ENCODE measurements at places on chromosomes 1 and 21. TPM values are rescaled to one million over a fixed set of nuclear protein-coding genes. Genes with fewer than 3 reads are reported as not detected.

The S100A7A gene
- not detected for total RNA-seq

The BROX gene
- total RNA-seq, result 68.3 TPM

The MAP3K21 gene
- total RNA-seq, result 2.8 TPM

The TSSK3 gene
- total RNA-seq, result 3.5 TPM

The LAMC2 gene
- not detected for total RNA-seq

The CD1E gene
- not detected for total RNA-seq

The CD84 gene
- 97.5 TPM for total RNA-seq

The RNU5D-1 gene
- total RNA-seq, result not detected

The UBE2U gene
- total RNA-seq, result not detected

The SGIP1 gene
- total RNA-seq, result not detected

The ABCA4 gene
- total RNA-seq, result not detected

The FHAD1 gene
- total RNA-seq, result not detected

The FMO4 gene
- total RNA-seq, result 3.6 TPM

The LEMD1 gene
- not detected for total RNA-seq

The PALMD gene
- not detected for total RNA-seq

The GDAP2 gene
- total RNA-seq, result 28.1 TPM

The IFI44L gene
- 4.5 TPM for total RNA-seq

The TMEM240 gene
- 2.8 TPM for total RNA-seq

The LRRC7 gene
- total RNA-seq, result not detected

The TTF2 gene
- 26.4 TPM for total RNA-seq

The CRP gene
- not detected for total RNA-seq

The CHI3L1 gene
- total RNA-seq, result 5.2 TPM

The NPHS2 gene
- not detected for total RNA-seq

The ZNF593 gene
- total RNA-seq, result 12.4 TPM

The LRRC38 gene
- not detected for total RNA-seq

The ZBTB7B gene
- total RNA-seq, result 92.7 TPM

The HDGF gene
- 97.0 TPM for total RNA-seq

The APH1A gene
- total RNA-seq, result 118 TPM

The OR10J1 gene
- not detected for total RNA-seq

The IL24 gene
- total RNA-seq, result not detected

The TP73 gene
- not detected for total RNA-seq

The ZNF326 gene
- 20.6 TPM for total RNA-seq

The PADI1 gene
- not detected for total RNA-seq

The LCE3E gene
- total RNA-seq, result not detected

The CFAP141 gene
- not detected for total RNA-seq

The LCE2A gene
- not detected for total RNA-seq

The OR14K1 gene
- total RNA-seq, result not detected

The CLCA2 gene
- not detected for total RNA-seq

The DYNLT5 gene
- not detected for total RNA-seq

The DFFA gene
- 22.4 TPM for total RNA-seq

The TEX50 gene
- not detected for total RNA-seq

The CCSAP gene
- 17.5 TPM for total RNA-seq

The APCS gene
- not detected for total RNA-seq

The AMPD1 gene
- total RNA-seq, result not detected

The ACTA1 gene
- total RNA-seq, result 0.29 TPM

The FAM72C gene
- 0.20 TPM for total RNA-seq

The ATP6V1G3 gene
- total RNA-seq, result not detected

The FCRL5 gene
- total RNA-seq, result not detected

The PTGS2 gene
- not detected for total RNA-seq

The RAB25 gene
- total RNA-seq, result 0.53 TPM

The ITLN2 gene
- not detected for total RNA-seq
